ENCODE measurements at places on chromosomes 7 and 10.

DNA sequence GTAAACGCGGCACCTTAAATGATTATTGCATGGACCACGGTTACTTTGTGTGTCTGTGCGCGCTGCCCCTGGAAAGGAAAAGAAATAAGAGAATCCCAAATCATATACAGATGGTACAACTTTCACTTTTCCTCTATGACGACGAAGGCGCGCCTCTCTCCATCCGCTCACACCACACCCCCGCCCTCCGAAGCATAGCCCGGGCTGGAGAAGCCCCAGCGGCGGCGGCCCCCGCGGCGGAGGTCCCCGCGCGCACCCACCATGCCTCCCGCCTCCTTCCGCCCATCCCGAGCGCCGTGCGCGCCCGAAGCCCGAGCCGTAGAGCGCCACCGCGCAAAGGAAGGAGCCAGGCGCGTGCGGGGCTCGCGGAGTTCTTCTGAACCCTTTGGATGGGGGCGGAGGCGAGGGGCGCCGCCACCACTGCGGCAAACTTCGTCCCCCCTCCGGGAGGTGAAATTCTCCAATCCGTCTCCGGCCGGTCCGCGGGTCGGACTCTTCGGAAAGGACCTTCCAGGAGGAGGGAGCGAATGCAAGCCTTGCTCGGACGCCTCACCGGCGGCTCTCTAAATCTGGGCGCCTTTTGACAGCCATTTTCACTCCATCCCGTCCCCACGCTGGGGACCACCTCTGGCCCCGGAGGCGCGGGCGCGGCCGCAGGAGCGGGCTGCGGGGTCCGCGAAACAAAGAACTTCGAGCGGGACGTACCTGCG, 588 bp downstream of the GLI3 start:
- DNase-seq: no peak

- no peak for DNase-seq
These were observed 45.4 kb upstream of the NAMPT start for GRCh38 chr7:106329971-106330733.

- no peak for DNase-seq
These were observed 488.0 kb upstream of the POM121L12 start for GRCh38 chr7:52547308-52547910.

GRCh38 chr7:23687011-23687410, 7.0 kb downstream of the FAM221A start:
- no peak for DNase-seq

GRCh38 chr7:98240961-98241673, 10.9 kb downstream of the TECPR1 start:
- DNase-seq: peak; percentile 16

- DNase-seq: no peak
These were observed 19.2 kb upstream of the TNRC18 start for GRCh38 chr7:5442757-5443305.

GRCh38 chr7:122199171-122199570, 55.1 kb upstream of the AASS start:
- no peak for DNase-seq

DNA sequence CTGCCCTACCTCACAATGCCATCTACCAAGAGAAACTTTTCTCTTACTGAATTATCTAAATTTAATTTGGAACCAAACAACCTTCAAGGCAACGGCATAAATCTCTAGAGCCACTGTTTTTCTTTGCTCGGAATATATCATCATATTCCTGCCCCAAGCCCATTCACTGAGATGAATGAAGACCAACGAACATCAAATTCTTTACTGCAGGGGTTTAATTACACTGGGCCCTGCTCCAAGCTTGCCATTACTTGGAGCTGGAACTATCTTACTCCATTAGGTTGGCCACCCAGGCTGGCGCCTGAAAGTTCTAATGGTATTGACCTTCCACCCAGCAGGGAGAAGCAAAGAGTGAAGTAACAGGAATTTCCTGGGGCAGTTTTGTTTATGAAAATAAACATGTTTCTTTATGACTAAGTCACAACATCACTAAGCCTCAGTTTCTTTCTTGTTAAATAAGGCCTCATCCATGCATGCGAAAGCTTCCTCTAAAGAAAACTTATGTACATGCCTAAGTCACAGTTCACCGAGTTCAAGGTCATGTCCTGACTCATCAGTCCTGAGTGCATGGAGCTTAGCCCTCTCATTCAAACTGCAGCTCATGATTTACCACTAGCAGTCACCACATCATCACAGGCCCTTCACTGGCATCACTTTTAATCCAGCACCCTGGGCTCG, 42.1 kb upstream of the ANAPC16 start:
- no peak for DNase-seq

DNA sequence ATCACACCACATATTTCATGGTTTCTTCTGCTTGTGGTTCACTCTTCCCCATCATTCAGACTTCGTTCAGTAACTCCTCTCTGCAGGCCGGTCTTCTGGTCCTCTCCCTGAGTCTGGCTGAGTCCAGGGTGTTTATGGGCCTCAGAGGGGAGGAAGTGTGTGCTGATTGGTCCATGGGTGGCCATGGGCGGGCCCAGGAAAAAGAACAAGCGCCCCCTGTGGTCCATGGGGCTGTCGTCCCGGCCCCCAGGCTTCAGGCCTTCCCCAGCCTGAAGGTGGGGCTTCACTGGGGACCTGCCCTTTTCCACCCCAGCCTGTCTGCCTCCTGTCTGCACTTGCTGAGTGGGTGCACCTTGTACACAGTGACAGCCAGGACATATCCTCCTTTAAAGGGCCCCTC, 123.7 kb downstream of the VIPR2 start:
- no peak for DNase-seq

DNA sequence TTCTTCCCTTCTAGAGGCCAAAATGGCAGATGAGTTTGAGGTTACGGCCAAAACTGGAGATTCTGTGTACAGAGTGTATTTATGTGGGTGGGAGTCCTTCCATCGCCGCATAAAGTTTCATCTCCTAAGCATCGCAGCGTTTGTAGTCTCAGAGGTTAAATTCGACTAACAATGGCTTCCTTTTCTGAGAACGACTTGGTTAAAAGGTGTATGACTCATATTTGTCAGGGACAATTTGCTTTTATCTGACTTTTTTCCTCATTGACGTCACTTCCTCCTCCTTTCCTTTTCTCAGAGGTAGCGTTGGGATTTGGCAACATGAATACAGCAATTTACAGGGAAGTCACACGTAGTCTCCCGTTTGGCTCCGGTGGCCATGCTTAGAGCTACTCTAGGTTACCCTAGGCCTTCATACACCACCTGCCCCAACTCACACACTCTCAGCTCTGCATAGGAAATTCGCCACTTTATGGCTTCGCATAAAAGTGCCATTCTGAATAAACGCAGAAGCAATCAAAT, 37.6 kb upstream of the TCF7L2 start:
- no peak for DNase-seq

DNA sequence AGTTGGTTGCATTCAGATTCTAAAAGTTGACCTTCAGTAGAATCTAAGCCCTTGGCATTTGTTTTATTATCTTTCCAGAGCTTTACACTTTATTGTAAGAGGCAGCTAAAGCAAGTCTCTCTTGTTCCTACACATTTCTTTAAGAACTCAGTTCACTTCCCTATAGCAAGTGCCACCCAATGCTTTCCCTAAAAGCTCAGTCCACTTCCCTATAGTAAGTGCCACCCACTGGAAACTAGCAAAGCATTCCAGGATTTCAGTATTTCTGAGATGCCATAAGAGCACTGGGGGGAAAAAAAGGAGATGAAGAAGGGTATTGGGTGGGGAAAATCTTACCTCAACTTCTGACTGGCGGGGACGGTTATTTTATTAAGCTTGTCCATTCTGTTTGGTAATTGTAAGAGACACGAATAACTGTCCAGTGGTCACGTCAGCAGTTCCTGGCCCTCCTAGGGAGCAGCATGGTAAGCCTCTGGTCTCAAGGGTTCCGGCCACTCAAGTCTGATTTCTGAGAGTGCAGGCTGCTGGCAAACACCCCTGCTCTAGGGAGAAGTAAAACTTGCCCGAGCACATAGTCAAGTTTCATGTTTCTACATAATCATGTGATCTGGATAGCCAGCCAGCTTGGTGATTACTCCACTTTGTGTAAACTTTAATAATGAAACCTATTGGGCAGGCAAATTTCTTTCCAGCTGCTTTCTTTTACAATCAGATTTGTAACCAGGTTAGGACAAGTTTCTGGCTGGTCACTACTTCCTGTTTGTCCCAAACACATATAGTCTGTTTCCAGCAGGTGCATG, at the start of gene BLNK:
Gene BLNK, minus strand, starts transcription at position 554 of the 800 bp plus-strand sequence. Its CDS starts 171 bp downstream, at position 383.
- DNase-seq: no peak

GRCh38 chr7:106243893-106244292, 40.9 kb downstream of the NAMPT start:
- no peak for DNase-seq

DNA sequence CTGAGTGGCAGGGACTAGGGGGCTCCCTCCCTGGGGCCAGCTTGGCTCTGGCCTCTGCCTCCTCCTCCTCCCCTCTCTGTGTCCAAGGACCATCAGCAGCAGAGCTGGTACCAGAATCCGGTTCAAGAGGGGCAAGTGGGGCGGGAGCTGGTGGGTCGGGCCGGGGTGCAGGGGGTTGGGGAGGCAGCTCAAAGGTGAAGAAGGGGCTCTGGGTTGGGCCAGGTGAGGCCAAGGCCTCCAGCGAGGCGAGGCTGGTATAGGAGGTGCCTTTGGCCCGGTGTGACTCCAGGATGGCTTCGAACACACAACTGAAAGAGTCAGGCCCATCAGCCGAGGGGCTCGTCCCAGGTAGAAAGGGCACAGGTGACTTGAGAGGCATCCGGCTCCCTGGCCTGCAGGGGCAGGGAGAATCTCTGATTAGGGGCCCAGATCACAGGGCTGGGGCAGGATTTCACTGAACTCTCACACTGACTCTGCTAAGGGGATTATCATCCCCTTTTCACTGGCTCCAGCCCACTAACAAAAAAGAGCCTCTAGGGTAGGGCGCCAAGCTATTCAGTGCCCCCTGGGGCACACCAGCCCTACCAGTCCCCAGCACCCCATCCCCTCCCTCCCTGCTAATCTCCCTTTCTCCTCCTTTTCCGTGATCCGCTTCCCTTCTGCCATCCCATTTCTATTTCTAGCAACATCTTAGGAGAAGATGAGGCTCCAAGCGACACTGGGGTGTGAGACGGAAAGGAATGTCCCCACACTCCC, 4.6 kb downstream of the PSD start:
- no peak for DNase-seq

- no peak for DNase-seq
These were observed 417.0 kb upstream of the FOXK1 start for GRCh38 chr7:4265066-4265465.

DNA sequence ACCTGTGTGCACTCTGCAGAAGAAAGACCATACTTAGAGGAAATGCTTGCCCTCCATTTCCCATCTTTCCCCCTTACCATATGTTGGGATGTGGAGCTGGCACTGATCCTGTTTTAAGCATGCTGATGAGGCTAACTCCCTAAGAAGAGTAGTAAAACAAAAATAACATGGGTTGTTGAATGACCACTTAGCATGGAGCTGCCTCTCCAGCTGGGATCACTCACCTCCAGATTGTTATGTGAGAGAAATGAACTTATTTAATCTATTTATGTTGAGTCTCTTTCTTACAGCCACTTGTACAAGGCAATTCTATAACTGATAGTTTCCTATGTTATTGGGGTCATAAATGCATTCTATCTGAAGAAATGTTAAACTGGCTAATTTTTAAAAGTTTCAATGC, 17.0 kb downstream of the CTTNBP2 start:
- no peak for DNase-seq

GRCh38 chr7:18530224-18531179, 35.0 kb downstream of the HDAC9 start:
- DNase-seq: no peak

DNA sequence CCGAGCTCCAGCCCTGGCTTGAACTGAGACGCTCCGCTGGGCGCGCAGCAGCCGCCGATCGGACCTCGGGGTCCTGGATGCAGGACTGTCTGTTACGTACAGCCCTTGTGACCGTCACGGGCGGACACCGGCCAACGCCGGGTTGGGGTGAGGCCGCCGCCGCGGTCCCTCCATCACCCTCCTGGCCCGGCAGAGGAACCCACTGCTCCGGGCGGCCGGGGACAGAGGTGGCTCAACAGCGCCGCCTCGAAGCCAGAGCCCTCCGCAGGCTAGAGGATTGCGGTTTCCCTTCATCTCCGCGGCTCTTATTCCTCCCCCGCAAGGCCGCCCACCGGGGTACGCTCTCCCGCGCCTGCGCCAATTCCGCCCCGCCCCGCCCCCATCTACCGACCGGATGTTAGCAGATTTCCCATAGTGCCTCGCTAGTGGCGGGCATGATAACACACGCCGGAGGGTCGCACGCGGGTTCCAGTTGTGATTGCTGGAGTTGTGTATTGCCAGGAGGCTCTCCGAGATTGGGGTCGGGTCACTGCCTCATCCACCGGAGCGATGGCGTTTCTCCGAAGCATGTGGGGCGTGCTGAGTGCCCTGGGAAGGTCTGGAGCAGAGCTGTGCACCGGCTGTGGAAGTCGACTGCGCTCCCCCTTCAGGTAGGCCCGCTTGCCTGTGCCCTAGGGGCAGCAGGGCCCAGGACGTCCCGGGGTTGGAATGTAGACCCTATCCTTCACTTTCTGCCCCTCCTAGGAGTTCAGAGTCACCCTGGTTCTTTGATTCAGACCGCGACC, at the start of gene TFAM:
Gene TFAM, plus strand, starts transcription at position 412 of the 785 bp plus-strand sequence. Its CDS starts 138 bp downstream, at position 550.
- DNase-seq: peak; percentile 92

DNA sequence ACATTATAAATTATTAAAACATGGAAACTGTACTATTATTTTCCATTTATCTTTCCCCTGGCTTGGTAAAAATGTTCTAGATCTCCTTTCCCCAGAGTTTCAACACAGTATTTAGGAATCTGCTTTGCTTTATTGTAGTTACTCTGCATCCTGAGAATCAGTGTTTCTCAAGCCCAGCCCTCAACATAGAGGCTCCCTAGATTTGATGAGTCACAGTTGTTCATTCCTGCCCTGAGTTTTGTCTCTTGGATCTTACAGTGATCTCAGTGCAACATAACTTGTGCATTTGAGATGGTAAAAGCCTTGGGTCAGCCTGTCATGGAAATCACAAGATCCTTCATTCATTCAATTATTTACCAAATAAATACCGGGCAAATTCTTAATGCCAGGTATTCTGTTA, 63.0 kb downstream of the VAX1 start:
- no peak for DNase-seq

DNA sequence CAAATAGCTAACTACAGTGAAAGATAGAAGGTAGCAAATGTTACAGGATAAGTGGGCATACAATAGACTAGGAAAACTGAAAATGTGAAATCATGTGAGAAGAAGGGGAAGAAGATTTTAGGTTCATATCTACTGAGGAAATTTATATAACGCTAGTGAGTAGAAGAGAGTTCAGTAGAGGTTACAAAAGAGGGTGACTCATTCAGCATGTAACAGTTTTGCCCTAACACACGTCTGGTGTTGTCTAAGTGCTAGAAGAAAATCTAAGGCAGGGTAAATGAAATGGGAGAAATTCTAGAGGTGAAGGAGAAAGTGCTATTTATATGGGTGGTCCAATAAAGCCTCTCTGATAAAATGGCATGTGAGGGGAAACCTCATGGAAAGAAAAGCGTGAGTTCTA, 731.4 kb upstream of the POT1 start:
- no peak for DNase-seq

All from NCI-H1417 (cell line).